ENCODE measurements at places on chromosomes 1 and 21.

GRCh38 chr1:56983484-56983883 is 17.7 kb upstream of the C8B start:
- DNase-seq: no peak

DNA sequence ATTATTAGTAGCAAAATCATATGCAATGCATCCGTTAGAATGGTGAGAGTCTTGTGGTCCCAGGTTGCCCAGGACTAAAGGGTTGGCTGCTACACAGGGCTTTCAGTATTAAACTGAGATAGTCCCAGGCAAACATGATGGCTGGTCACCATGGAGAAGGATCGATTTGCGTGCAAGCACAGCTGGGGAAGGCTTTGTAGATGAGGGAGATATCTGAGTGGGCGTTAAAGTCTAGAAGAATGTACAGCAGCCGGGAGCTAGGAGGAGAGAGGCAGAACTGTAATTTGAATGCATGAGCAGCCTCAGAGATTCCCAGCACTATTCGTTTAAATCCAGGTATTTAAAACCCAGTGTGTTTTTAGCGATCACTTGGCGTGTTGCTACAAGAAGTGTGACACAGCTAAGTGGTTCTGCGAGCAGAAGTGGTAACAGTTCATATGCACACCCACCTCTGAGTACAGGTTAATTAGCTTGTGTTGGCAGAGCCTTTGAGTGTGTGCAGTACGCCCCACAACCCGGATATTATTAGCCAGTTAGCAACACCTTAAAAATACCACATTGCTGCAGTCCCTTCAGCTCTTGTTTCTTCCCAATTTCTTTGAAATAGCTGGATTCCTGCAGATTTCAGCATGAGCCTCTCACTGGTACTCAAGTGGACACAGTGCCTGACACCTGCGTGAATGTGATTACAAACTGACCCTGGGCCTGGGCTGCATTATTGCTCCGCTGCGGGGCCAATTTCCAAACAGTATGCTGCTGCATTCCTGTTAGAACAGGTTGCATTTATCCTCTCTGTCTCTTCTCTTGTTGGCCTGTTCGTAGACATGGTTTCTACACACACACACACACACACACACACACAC is 67.2 kb upstream of the SCAF4 start:
- no peak for DNase-seq

DNA sequence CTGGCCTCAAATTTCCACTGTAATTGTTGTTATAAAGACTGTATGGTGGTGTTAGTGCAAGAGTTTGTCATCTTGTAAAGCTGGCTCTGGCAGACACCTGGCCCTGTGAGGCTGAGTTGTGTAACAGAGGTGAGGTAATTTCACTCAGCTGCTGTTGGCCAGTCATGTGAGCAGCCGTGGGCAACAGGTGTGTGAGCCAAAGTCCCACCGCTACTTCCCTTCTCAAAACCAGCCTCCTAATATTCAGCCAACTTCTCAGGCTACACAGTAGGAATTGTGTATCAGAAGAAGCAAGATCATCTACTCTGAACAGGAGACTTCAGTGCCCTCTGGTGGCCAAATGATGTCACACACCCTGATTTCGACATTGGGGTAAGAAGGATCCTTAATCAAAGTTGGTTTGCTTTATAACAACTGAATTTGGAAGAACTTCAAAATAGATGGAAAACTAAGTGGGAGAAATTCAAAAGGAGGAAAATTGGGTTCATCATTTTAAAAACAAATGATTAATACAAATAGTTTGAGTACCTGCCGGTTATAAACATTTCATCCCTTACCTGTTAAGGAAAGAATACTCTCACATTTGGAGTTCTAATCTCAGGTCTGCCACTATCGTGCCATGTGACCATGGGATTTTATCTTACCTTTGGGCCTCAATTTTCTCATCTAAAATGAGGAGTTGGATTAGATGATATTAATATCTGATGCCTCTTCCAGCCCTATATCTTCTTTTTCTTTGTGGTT is 2.6 kb upstream of the CREG1 start:
- no peak for DNase-seq

- no peak for DNase-seq
Observed at GRCh38 chr1:153403421-153404085, 12.7 kb upstream of the S100A8 start.

DNA sequence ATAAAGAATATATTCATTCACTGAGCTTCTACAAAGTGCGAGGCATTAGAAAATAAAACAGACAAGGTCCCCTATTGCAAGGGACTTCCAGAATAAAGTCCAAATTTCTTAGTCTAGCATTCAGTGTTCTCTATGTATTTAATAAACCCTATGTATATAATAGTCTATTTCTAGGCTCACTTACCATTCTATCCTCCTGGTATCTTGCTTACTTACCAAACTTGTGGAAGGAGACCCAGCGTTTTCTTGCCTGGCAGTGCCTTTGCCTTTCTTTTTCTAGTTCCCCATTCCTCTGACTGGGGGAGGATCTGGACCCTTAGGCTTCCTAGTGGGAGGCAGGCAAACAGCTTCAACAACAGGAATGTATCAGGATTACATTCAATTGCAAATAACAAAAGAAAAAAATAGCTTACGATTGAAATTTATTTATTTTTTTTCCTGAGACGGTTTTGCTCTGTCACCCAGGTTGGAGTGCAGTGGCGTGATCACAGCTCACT is 690 bp upstream of the RNF19B start:
- no peak for DNase-seq

All from fibroblast of skin of left quadriceps (primary cell).